Activated T-helper 1 cell treated with anti-CD3 and anti-CD28 coated beads, Interleukin-2, amount 50 U/mL, for 16 hours (primary cell): ENCODE measurements at places on chromosomes 4 and X.

GRCh38 chr4:83852085-83852451 lies 316.2 kb downstream of the GPAT3 start:
- DNase-seq: no peak

GRCh38 chrX:82813671-82814078 lies 694.4 kb upstream of the POU3F4 start:
- DNase-seq: no peak

DNA sequence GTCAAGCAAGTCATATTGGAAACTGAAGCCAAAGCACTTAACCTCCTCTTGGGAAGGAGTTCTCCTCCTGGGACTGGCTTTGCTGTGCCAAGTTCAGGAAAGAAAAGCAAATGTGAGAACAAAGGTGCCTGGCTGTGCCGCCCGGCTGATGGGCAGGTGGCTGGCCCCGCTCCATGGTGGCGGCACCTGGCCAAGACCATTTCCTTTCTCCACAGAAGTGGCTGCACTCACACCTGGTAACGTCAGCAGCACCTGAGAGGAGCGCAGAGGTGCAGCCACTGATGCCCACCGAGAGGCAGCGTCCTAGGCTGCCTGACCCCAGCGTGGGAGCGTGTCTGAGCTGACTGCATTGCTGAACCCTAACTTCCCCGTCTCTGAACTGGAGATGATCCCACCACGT lies 54.3 kb downstream of the DCTD start:
- DNase-seq: no peak

GRCh38 chrX:40175511-40176350 lies 78.0 kb upstream of the BCOR start:
- peak; percentile 53 for DNase-seq

DNA sequence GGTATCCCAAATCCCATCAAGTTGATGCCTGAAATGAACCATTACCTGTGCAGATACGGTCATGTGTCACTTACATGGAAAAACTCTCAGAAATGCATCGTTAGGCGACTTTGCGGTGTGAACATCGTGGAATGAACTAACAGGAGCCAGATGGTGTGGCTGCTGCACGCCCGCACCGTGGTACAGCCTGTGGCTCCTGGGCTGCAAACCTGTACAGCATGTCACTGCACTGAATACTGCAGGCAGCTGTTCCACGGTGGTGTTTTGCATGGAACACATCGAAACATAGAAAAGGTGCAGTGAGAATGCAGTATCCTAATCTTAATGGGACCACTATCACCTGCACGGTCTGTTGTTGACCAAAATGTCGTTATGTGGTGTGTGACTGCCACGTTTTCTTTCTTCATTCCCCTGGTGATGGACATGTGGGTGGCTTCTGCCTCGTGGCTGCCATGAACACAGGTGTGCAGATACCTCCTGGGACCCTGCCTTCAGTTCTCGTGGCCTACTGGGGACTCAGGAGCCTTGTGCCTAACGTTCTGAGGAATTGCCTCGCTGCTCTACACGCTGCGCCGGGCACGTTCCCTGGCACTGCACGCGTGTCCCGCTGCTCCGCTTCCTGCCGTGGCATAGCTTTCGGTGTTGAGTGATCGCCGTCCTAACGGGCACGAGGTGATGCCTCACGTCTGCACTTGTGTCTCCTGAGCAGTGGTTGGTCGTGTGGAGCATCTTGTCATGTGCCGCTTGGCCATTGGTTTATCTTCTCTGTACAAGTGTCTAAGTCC lies 18.5 kb downstream of the MAEA start:
- no peak for DNase-seq

- DNase-seq: no peak
These were observed 102.2 kb downstream of the PTCHD1 start for GRCh38 chrX:23436875-23437274.

GRCh38 chrX:46573331-46573891 lies at the start of gene CHST7:
TSS of gene CHST7 (plus strand) at chrX:46573765. CDS start at chrX:46573932, 167 bp downstream.
- peak; percentile 9 for DNase-seq

DNA sequence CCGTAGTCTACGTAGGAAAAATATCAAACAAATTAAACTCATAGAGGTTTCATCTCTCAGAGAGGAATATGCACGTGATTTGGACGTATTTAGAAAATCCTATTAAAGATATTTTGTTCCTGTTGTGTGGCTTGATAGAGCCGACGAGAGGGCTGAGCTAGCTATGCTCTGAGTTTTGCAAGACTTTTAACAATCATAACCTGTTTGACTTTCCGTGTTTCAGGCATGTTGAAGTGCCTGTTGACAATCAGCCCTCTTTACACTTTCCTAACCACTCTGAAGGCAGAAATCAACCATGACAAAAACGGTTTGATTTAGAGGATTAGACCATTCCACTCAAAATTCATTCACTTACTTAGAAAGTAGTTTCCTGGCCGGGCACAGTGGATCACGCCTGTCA lies 297.3 kb downstream of the ASMT start:
- DNase-seq: no peak

DNA sequence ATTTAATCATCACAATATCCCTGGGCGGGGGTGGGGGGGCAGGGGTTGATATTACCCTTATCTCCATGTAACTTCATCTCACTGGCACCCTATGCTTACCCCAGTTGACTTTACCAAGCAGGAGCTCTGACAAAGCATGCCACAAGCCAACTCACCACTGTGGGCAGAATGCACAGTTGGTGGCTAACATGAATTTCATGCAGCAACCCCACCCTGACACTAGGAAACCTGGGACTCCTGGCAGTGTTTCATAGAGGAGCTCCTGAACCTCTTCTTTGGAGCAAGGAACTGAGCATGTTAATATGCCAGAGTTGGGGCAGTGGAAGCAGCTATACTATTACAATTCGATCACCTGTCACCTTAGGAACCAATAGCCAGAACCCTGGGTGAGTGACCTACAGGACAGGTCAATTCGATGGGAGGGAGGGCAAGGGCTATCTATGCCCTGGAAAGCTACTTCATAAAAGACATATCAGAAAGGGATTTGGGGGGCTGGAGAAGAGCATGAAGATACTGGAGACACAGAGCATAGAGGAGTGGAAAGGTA lies 97.2 kb upstream of the ACSL4 start:
- no peak for DNase-seq

GRCh38 chr4:24862073-24862751 lies 50.6 kb downstream of the CCDC149 start:
- no peak for DNase-seq

DNA sequence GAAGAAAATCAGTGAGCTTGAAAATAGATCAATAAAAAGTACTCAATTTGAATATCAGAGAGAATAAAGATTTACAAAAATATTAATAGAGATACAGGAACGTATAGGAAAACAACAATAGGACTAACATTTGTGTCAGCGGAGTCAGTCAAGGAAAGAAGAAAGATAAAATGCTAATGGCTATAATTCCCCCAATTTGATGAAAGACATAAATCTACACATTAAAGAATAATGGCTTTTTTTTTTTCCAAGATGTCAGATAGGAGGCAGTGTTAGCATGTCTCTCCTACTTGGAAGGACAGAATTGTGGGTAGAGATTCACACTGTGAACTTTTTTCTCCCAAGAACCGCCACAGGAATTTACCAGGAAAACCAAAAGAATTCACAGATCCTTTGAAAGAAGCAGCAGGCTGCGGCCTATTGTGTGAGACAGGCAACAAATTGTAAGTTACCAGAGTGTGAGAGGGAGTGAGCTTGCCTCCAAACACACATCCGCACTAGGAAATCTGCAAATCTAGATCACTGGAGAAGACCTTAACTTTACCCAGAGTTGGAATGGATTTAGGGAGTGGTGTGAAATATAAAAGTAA lies 249.9 kb downstream of the PRDM5 start:
- DNase-seq: no peak

DNA sequence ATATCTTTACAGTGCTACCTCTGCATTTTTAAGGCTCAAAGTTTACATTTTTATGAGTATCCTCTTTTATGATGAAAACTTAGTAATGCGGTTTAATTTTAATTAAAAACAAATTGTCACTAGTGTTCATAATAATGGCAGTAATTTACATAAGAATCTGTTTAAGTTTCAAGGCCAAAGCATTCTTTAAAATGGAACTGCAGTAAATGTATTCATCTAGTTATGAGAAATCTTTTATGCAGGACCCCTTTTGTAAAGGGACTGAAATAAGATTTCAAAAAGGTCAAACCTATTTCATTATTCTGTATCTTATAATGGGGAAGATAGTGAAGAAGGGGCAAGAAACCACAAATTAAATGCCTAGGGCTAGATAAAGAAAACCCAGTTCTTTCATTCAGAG lies 37.1 kb downstream of the CHIC2 start:
- DNase-seq: no peak

GRCh38 chr4:155668707-155669220 lies 2.1 kb downstream of the GUCY1A1 start:
- DNase-seq: no peak

- no peak for DNase-seq
These were observed 14.8 kb downstream of the HOPX start for GRCh38 chr4:56666279-56666678.

- no peak for DNase-seq
These were observed 372.6 kb upstream of the TECRL start for GRCh38 chr4:64781737-64782326.

DNA sequence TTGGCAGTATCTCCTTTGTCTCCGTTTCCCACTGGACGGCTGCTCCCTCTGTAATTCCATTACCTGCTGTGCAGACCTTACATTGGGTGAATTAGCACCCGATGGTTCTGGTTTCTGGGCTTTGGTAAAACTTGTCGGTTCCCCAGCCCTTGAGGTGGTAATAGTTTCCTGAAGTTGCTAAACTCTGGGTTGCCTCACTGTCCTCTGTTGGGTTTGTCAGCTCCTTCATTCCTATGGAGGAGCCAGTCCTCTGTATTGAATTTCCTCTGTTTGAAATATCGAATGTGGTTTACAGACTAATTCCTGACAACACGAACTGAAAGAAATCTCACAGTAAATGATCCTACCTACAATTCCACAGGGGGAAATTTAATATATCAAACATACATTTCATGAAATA lies 591.3 kb upstream of the FTHL17 start:
- DNase-seq: no peak

GRCh38 chrX:17020851-17021821 lies 74.7 kb downstream of the REPS2 start:
- no peak for DNase-seq

DNA sequence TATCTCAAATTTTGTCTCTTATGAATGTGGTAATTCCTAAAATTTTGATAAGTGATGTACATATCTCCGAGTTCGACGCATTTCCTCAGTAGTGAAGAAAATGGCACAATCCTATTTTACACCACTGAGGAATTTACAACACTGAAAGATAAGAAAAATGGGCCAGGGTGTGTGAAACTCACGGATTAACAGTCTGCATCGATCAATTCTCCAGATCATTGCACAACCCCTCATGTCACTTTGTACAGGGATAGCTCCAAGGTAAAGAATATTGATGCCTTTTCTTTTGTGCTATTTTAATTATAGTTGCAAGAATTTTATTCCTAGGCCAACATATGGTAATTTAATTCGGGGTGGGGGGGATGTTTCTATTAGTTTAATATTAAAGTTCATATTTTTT lies 268.7 kb upstream of the VCX3A start:
- no peak for DNase-seq

- peak; percentile 43 for DNase-seq
These were observed 227.7 kb downstream of the BCOR start for GRCh38 chrX:39869846-39870601.

DNA sequence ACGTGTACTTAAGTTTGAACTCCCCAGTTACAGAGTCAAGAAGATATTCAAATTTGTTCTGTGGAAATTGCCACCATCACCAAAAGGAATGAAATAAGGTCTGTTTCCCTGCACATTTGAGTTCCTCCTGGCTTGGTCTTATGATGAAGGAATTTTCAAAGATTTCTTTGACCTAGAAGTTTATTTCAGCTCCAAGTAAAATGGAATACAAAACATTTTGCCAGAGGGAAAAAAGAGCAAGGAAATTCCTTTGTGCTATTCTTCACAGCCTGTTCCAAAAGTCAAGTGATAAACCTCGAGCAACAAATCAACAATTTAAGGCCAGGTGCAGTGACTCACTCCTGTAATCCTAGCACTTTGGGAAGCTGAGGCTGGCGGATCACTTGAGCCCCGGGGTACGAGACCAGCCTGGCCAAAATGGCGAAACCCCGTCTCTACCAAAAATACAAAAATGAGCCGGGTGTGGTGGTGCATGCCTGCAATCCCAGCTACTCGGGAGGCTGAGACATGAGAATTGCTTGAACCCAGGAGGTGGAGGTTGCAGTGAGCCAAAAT lies 3.4 kb downstream of the NKRF start:
- DNase-seq: no peak

DNA sequence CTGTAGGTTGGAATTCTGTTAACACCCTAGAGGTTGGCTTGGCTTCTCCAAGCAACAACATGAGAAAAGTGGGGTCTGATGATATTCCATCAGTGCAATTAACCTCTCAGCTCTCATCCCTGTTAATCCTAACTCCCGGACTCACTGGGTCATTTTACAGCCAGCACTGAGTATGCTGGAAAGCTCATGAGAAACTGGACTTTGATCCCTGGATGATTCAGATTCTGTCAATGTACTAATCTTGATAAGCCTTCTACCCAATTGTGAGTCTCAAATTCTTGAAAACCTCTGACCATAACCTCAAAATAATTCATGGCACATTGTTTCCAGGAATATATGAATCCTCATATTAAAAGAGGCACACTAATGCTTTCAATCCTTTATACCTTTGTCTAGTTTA lies 244.3 kb upstream of the DCAF8L1 start:
- no peak for DNase-seq

DNA sequence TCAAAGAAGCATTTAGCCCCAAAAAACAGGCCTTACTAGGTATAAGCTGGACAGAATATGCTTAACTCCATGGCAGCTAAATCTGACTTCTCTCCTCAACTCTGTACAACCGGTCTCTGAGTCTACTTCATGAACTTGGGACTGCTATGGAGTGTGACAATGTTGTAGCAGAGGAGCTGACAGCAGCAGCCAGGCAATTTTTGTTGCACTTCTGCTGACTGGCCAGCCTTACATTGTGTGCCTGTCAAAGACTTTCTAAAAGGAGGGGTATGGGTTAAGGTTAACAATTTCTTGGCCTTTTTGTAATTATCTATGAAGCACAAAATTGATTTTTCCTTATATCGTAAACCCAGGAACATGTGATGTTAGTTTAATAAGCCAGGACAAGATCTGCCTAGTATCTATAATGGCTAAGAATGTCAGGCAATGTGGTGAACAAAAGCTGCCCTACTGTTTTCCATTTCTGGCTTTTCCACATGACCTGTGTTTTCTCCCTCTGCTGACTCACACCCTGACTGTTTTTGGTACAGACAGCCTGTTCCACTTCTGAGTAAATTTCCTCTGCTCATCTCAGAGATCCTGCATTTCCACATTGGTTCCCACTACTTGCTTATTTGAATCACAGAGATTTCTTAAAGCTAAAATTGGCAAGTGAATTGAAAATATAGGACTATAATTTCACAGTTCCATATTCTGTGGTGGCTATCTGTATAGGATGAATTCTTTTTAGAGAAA lies 9.3 kb downstream of the NOX1 start:
- DNase-seq: no peak

DNA sequence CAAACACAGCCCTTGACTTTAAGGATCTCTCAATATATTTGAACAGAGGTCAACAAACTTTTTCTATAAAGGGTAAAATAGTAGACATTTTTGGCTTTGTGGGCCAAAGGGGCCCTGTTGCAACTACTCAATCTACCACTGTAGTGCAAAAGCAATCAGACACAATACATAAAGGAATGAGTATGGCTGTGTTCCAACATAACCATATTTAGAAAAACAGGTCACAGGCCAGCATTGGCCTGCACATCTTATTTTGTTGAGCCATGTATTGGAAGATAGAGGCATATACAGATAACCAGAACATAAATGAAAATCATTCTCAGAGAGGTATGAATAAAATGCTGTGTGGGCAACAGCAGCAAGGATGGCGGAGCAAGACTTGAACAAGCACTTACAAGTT lies 49.8 kb downstream of the MID1 start:
- DNase-seq: no peak
